ENCODE measurements at places on chromosomes 11 and 22. TPM values are rescaled to one million over a fixed set of nuclear protein-coding genes. Genes with fewer than 3 reads are reported as not detected.

- DNase-seq, result no peak
Observed at GRCh38 chr11:121792185-121792584, 323.8 kb downstream of the BLID start.

DNA sequence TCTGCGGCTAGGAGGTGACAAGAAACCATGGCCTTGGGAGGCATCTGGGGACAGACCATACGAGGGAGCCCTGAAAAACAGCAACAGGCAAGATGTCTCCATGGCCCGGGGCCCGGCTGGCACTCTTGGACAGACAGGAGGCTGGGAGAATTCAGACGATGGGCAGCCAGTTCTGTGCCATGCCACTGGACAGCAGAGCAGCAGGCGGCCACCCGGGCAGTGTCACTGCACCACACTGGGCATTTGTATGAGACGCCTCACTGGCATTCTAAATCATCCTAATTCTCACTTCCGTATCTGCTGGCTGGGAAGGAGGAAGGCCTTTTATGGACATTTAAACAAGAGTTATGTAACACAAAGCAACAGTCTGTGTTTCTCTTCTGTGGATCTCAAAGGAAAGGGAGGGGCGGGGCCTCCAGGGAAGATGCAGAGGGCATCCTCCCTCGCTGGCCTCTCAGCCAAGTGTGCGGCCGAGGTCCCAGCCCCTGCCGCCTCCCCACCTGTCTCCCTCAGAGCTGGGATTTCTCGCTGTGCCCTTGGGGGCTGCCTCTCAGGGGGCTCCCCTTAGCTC, 350.3 kb downstream of the SHANK2 start:
- DNase-seq, result no peak

The JAML gene
- not detected for total RNA-seq

The PRG3 gene
- total RNA-seq, result not detected

GRCh38 chr11:85712953-85713352, 27.0 kb upstream of the CCDC89 start:
- no peak for DNase-seq

GRCh38 chr11:61893981-61894380, 2.6 kb upstream of the FADS3 start:
- DNase-seq, result no peak

The TIMP3 gene
- 69.8 TPM for total RNA-seq

The FGF19 gene
- total RNA-seq, result not detected

DNA sequence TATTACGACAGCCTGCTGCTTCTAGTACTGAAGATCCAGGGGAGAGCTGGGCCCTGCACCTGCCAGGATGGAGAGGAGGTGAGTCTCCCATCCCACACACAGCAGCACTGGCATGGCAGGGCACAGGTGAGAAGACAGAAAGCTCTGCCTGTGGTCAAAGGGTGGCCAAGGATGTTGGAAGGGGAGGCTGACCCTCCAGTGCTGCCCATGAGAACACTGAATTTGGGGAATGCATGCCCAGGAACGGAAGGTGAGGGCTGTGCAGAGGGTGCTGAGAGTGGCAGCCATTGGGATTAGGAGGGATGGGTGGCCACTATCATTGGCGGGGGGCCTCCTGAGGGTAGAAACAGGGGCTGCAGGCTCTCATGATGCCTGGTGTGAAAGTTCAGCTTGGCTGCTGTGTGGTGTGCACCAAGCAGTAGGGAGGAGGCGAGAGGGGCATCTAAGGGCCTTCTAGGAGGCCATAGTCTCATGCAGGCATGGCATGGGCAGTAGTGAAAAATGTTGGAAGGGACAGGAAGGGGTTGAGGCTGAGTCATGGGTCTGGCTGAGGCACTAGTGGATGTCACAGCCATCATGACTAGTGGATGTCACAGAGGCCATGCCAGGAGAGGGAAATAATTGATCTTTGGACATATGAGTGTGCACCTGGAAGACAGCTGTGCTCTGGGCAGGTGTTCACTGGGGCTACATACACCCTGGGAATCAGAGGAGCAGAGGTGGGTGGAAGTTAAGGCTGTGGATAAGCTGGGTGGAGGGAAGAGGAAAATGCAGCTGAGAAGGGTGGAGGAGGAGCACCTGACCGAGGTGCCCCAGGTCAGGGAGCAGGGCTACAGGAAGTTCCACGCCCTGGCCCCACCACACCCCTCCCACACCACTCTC, 2.5 kb upstream of the LRRC74B start:
- DNase-seq, result no peak

DNA sequence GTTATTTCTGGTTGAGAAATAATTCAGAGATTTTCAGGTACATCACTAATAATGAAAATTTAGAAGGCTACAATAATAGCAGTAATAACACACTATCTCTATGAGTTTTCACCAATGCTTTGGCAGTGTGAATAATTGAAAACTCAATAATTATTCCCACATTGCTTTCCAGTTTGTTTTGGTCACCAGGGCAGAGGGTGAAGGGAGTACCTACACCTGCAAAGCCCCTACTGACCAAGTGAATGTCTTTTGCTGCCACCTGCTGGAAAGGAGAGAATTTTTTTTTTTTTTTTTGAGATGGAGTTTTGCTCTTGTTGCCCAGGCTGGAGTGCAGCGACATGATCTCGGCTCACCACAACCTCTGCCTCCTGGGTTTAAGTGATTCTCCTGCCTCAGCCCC, 3.2 kb downstream of the NELL1 start:
- no peak for DNase-seq

- DNase-seq, result no peak
Observed at GRCh38 chr11:74409633-74410032, 11.4 kb upstream of the PGM2L1 start.

DNA sequence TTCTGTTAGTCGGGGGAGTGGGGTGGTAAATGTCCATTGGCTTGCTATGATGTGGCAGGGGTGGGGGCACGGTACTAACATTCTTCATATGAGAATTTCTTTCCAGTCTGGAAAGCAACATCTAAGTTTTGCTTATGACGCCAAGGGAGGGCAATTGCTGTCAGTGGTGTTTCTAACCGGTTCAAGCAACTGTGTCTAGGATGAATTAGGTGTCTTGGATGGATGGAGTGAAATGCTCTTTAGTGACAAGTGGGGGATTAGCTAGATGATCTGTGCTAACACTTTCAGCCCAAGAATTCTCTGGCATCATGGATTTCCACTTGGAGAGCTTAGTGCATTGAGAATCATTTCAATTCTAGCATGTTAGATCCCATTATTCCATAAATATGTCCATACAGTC, 262.6 kb upstream of the SORL1-AS1 start:
- DNase-seq, result no peak

- no peak for DNase-seq
Observed at GRCh38 chr11:44300844-44301563, 8.9 kb downstream of the ALX4 start.

The ARVCF gene
- total RNA-seq, result 191 TPM

DNA sequence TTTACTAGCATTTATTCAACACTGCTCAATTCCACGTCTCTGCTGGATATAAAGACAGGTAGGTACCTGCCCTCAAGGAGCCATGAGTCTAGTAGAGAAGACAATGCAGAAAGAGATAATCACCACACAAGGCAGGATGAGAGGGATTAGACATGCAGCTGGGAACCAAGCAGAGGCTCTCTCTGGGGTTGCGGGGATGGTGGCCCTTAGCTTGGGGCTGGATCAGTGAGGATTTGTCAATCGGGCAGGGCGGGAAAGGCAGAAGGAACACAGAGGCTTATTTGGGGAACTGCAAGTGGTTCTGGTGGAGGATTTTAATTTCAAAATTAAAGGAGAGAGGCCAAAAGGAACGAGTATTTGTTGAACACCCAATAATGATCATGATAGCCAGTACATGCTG, 8.5 kb upstream of the DMC1 start:
- DNase-seq, result no peak

The ELFN2 gene
- total RNA-seq, result 3.2 TPM

- DNase-seq, result no peak
Observed at GRCh38 chr22:37333724-37334460, 51.6 kb downstream of the CYTH4 start.

The LRRC10B gene
- total RNA-seq, result 0.18 TPM

DNA sequence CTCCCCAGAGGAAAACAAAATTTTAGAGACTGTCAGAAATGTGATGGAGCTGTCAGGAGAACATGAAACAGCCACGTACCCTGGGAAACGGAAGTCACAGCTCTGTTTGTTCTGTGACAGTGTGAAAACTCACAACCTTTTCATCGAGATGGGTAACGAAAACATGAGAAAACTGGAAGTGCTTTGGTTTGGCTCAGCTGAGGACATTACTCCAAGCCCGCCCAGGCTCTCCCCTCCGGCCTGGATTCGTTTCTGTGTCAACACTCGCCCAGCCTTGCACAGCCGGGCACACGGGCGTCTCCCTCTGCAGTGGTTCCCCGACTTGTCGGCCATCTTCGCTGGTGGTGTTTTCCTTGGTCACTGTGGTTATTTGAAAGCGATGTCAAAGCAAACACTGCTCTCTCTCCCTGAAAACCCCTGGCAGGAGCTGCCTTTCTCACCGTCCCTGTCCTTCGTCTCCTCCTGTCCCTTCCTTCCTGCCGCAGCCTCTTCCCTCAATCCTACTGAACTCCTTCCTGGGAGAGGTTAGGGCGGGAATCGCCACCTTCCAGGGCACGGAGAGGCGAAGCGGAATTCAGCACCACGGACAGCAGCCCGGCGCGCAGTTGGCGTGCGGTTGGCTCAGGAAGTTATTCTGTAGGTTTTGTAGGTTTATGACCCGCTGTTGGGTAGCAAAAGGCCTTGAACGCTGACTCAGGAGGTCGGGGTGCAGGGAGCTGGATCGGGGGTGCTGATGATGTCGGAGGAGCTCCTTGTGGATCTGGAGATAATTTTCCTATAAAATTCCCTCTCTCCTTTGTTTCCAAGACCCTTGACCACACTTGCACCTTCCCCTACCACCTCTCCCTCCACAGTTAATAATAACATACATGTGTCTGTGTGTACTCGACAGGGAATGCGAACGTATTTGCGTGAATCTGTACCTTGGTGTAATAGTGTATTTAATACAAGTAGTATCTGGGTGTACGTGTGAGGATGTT, 13.1 kb upstream of the RPS19BP1 start:
- DNase-seq, result no peak

GRCh38 chr11:111703576-111703975, 62.6 kb downstream of the PPP2R1B start:
- DNase-seq, result no peak

DNA sequence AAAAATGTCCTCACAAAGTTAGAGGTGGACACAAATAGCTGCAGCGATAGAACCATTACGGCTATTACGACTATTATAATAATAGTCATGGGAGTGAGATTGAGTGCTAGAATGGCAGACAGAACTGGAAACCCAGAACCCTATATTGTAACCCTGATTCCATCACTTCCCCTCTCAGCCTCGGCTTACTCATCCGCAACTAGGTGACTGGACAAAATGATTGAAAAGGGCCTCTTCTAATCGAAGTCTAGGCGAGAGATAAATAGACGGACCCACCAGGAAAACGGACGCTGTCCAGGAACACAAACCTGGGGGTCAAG, 629 bp downstream of the PSMA1 start:
- no peak for DNase-seq

GRCh38 chr11:113119074-113119473, 157.9 kb downstream of the NCAM1 start:
- no peak for DNase-seq

DNA sequence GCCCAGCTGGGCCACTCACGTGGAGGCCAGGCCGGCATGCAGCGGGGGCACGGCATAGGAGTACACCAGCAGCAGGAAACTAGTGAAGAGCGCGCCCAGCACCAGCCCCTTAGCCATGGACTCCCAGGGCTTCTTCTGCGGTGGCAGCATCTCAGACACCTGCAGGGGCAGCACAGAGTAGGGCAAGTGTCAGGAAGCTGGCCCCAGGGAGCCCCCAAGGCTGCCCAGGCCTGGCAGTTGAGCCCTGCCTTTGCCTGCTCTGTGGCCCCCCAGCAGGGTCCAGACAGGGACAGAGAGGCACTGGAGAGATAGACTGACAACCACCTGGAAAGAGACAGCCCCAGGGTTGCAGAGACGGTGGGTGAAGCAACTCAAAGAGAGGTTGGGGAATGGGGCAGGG, 10.7 kb upstream of the SEC14L6 start:
- DNase-seq, result no peak
